ENCODE measurements at places on chromosomes 11 and 22. TPM values are rescaled to one million over a fixed set of nuclear protein-coding genes. Genes with fewer than 3 reads are reported as not detected.

Gene HMOX1
- polyA plus RNA-seq = 18.1 TPM

Gene VSIG2
- polyA plus RNA-seq = 1.0 TPM

Gene LRRC4C
- polyA plus RNA-seq = 1.2 TPM

DNA sequence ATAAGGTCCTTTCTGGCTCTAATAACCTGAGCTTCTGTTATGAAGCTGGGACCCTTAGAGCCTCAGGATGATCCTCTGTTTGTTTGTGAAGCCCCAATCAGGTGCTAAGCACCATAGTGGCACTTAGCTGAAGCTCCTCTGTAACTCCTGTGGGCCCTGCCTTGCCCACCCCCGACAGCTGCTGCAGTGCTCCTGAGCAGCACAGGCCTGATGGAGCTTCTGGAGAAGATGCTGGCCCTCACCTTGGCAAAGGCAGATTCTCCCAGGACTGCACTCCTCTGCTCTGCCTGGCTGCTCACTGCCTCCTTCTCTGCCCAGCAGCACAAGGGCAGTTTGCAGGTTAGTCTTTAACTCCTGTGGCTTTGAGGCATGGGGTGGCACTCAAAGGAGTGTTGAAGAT lies 19.0 kb upstream of the CCDC134 start:
- no peak for DNase-seq

DNA sequence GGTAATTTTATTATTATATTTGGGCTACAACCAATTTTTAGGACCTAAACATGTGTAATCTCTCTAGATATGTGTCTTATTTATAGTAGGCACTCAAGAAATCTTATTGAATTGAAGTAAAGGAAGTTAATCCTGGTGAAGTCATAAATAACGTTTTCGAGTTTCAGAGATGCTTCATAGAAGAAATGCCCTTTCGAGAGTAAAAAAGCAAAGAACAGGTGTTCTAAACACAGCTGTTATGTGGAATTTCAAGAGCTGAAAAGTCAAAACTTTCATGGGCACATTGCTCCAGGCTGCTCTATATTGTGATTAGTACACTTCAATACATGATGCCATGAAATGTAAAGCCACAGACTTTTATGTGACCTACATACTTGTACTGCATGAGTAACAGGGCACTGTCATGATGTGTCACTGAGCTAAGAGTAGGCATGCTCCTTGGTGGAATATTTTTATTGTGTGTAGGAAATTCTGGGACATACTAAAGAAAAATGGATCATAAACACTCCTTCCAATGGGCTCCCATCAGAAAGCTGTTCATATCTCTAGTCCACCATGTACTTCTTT lies 7.2 kb upstream of the ELMOD1 start:
- no peak for DNase-seq
